Stimulated activated CD8-positive, alpha-beta memory T cell treated with anti-CD3 and anti-CD28 coated beads, Interleukin-7, amount 100 ng/mL, for 1 hour (primary cell): ENCODE measurements at places on chromosomes 4 and X.

DNA sequence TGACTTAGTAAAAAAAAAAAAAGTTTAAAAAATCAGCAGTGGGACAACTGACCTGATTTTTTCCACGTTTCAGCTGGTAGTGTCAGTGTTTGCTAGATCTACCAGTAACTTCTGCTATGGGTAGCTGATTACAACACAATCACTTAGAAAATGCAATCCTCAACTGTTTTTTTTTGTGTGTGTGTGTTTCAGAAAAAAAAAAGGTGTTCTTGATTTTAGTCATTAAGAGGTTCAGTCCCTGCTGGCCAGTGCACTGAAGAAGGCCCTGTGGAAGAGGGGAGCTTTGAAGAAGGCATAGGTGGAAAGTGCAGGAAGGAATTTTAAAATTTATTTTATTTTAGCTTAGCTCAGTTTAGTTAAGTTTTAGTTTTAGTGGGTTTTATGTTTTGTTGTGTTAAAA is 46.9 kb downstream of the SH2D1A start:
- DNase-seq, result no peak

DNA sequence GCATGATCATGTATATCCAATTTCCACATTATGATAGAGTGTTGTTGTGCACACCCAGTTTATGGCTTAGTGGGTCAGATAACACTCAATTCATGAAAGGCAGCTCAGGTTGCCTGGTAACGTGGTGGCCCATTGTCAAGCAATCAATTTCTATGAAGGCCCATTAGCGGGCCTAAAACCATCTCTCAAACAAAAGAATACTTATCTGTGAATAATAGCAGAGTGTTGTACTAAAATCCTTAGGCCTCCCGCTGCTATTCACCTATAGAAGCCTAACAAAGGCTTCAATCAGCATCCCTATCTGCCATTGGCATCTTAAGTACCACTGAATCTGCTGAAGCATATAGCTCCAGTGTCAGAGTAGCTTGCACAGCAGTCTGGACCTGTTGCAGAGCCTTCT is 849.6 kb upstream of the POU3F4 start:
- DNase-seq, result no peak

GRCh38 chr4:61619528-61619927 is 419.4 kb downstream of the ADGRL3 start:
- no peak for DNase-seq

- peak; percentile 1 for DNase-seq
These were observed 133.6 kb upstream of the GIMD1 start for GRCh38 chr4:106502106-106502699.

DNA sequence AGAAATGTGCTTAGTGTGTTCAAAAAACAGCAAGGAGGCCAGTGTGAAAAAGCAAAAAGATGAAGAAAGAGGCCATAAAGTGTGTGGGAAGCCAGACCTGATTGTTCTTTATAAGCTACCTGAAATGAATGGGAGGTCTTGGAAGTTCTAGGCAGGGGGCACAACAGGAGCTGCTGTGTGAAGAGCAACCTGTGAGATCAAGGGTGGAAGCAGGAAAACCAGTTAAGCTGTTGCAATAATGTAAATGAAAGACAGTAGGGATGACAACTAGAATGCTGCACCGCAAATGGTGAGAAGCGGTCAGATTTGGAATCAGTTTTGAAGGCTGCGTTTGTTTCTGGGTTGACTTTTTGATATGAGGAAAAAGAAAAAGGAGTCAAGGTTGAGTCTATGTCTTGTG is 123.5 kb downstream of the TMEM144 start:
- DNase-seq, result no peak

- no peak for DNase-seq
These were observed 415.2 kb upstream of the HS3ST1 start for GRCh38 chr4:11843927-11844326.

DNA sequence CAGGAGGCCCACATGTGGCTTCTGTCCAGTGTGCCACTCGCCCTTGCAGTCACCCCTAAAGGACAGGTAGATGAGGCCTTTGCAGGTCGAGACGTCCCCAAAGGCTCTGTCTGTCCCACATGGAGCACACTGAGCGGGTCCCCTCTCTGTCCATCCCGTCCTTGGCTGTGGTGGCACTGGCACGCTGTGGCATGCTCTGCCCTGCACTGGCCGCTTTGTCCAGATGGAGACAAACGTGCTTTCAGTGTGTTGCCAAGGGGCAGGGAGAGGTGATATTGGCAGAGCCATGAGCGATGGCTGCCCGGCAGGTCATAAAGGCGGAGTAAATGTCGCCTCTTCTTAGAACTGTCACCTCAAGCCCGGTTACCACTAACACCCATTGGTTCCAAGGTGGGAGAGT is 86.9 kb upstream of the CLDN34 start:
- no peak for DNase-seq

- DNase-seq, result no peak
These were observed 16.2 kb upstream of the ZCCHC12 start for GRCh38 chrX:118807151-118808017.

DNA sequence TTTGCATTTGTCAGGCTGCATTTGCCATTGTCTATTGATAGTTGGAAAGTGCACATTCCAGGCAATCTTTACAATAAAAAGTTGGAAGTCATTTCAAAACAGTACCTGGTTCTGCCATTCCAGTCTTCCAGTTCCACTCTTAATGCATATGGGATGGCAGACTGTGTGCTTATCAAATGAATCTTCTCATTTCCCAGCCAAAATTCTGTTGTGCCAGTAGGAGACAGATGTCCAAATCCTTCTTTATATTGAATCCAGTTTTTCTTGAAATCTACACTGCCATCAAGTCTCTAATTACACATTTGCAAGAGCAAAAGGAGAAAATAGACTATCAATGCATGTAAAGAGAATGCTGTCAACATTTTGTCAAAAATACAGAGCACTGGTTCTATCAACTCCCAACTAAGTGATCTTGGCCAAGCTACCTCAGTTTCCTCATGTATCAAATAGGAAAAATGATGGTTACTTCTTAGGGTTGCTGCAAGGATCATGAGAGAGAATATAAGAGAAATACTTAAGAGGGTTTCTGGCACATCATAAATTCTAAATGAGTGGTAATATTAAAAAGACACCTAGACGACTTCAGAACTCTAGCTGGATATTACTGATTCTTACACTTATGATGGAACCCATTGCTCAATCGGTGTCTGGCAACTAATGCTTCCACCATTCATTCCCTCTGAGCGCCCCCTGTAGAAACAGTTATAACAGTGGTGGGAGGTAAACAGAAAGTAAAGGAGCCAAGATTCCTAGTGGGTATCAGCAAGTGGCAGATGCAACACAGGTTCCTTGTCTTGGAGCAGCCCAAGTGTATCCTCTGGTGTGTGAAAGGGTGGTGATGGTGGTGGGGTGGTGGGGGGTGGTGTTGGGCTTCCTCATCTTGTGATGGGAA is 3.8 kb downstream of the FGG start:
- DNase-seq, result no peak

DNA sequence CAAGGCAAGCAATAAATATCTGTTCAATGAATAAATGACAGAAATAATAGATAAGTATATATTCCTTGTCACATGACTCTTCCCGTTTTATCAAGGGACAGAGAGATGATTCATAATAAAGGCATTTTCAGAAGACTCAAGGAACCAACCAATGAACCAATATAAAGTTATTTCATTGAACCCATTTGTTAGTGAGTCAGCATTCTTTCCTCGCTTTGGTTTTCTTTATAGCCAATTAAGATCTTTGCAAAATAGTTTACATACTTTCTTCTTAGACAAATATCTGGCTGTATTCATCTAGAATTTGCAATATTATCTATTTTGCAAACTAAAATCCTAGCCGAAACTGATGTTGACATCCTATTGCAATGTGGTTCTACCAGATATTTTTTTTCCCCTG is 269.4 kb downstream of the IL15 start:
- DNase-seq, result no peak

GRCh38 chr4:30839583-30840520 is 119.7 kb downstream of the PCDH7 start:
- DNase-seq, result no peak

DNA sequence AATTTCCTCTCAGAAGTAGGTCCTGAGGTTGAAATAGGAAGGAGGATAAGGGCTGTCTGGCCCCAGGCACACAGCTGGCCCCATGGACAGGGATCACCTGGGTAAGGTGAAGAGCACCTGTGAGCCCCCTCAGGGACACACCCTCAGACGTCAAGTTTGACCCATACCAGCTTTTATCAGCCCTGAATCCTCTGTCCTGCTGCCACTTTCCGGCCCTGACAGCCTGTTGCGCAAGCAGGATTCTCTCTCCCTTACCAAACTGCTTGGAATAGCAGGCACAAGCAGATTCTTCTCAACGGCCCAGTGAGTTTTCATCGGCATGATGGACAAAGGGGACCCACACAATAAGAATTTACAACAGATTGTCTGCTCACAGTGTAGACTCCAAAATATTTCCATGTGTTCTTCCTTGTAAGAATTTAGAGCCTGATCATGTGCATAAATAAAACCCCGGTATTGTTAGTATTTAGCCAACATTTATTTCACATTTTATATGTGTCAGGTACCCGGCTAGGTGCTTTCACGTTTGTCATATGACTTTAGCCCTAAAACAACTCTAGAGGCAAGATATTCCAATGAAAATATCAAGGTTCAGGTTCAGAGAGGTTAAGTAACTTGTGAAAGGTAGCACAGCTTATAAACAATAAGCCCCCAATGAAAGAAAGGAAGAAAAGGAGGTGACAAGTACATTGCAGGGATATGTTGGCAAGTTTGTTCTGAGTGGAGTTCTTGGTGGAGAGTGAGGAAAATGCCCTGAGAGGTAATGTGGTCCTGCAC is 107.2 kb upstream of the KIT start:
- no peak for DNase-seq

DNA sequence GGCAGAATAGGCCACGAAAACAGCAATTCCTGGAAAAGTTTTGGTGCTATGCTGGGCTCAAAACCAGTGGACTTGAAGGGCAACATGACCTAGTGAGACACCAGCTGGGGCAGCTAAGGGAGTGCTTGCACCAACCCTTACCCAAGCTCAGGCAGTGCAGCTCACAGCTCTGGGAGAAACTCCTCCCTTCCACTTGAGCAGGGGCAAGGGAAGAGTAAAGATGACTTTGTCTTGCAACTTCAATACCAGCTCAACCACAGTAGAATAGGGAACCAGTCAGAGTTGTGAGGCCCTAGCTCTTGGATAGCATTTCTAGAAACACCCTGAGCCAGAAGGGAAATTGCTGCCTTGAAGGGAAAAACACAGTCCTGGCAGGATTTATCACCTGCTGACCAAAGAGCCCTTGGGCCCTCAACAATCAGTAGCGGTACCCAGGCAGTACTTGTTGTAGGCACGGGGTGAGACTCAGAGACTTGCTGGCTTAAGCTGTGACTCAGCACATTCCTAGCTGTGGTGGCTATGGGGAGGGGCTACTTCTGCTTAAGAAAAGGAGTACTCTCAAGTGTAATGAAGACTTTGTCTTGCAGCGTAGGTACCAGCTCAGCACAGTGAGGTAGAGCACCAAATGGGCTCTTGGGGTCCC is 19.7 kb upstream of the ABCG2 start:
- no peak for DNase-seq

DNA sequence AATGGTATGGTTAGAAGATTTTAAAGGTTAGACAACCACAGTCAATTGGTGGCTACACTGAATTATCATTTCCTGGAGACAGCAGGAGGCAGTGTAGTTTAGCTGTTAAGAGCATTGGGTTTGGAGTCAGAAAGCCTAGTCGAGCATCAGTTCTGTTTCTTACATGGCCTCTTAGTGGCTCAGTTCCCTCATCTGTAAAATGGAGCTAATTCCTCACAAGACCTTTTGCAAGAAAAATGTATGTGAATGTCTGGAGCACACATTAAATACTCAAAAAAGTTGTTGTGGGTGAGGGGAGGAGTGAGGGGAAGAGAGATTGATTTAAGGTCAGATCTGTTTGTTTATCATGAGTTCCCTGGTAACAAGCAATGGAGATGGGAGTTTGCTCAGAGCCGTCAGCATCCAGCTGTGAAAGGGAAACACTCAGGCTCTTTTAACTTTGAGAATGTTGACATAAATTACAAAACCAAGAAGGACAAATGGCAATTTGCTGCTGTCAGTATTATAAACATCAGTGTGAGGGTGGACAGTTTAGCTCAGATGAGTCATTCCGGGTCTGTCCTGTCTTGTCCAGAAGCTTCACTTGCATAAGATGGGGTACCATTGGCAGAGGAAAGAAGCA is 98.2 kb upstream of the PGRMC2 start:
- no peak for DNase-seq

- DNase-seq, result no peak
These were observed 6.2 kb upstream of the P2RY8 start for GRCh38 chrX:1542994-1543725.

DNA sequence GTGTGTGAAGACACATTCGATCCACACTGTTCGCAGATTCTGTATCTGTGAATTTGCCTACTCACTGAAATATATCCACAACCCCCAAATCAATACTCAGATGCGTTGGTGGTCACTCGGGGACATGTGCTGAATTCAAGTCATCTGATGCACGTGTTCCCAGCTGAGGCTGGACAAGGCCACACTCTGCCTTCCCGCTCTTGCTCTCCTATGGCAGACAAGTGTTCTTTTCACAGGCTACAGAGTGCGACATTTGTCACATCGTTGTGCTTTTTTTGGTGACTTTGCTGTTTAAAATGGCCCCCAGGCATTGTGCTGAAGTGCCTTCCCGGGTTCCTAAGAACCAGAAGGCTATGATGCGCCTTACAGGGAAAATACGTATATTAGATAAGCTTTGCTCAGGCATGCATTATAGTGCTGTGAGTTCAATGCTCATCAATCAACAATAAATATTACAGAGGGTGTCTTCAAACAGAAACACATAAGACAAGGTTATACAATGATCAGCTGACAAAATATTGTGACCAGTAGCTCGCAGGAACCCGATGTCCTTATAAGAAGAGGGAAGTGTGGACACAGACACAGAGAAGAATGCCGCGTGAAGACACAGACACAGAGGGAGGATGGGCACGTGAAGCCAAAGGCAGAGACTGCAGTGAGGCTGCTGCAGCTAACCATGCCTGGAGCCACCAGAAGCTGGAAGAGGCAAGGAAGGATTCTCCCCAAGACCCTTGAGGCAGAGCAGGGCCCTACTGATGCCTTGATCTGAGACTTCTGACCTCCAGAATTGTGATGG is 42.0 kb downstream of the IRF2 start:
- DNase-seq, result no peak

GRCh38 chrX:140710710-140711109 is 1.2 kb downstream of the LINC00632 start:
- DNase-seq, result no peak

- DNase-seq, result no peak
These were observed 135.6 kb downstream of the MID1 start for GRCh38 chrX:10484683-10485247.

- no peak for DNase-seq
These were observed 70.1 kb downstream of the USP46 start for GRCh38 chr4:52588771-52589591.

GRCh38 chr4:163707873-163708272 is 213.4 kb downstream of the TMA16 start:
- DNase-seq, result no peak

DNA sequence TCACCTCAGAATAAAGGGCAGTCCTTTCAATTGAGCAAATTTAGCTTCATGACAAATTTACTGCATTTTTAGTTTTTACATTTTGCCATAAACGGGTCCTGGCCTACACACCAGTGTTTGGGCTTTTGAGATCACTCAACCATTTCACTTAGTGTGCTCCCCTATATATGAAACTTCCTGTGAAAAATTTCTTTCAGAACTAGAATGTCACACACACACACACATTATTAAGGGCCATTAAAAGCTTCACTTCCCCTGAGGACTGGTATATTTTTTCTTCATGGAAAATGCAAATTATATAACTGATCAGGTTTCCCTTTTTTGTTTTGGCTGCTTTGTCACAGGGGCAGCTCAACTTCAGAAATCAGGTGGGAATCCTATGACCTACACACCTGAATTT is 206.5 kb downstream of the ENOX2 start:
- DNase-seq, result no peak
